ENCODE measurements at places on chromosomes 13 and 19.
A peak's percentile ranks its signal among the peaks of the same experiment; 100 is the strongest.

GRCh38 chr13:73090116-73090822 lies 31.5 kb downstream of the KLF5 start:
- peak; percentile 9 for DNase-seq

GRCh38 chr19:55082020-55082851 lies 6.6 kb downstream of the EPS8L1 start:
- DNase-seq: peak; percentile 65

DNA sequence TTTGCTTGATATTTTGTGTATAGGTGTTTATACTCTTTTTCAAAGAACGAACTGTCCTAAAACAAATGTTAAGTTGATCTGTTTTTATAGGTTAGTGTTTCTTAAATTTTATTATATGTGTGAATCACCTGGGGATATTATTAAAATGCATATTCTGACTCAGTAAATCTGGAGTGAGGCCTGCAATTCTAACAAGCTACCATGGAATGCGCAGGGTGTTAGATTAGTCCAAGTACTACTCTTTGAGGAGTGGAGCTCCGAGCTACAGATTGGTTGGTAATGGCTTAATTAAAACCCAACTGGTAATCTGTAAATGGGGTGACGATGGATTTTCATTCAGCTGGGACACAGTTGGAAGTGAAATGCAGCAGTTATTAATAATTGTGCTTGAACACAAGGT lies 214.1 kb upstream of the UFM1 start:
- DNase-seq: no peak

DNA sequence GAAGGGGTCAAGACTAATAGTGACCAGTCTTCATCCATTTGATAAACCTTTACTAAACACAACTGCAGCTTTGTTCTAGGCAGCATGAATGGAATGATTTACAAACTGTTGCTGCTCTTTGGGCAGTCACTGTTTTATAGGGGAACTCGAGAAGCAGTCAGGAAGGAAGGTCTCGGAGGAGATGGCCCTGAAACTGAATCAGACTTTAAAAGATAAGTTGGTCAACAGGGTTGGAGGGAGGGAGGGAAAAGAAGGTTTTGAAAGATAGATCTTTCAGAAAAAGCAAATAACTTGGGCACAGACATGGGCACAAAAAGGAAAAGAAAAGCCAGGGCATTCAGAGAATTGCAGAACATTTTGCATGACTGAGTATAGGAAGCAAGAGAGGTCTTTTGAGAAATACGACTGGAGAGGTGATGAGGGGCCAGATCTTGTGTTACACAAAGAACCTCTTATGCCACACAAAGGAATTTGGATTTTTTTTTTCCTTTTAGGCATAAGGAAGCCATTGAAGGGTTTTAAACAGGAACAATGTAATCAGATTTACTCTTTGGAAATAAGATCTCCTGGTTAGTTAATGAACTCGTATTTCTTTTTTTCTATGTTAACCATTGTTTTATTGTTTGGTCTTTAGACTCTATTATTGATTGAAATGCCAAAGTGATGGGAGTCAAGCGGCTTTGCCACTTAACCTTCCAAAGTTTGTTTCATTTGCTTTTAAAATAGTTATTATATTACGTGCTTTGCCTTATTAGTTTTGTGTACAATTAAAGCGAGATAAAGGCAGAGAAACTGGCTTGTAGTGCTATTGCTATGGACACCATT lies 37.5 kb upstream of the SACS start:
- no peak for DNase-seq
